Activated effector memory CD4-positive, alpha-beta T cell treated with anti-CD3 and anti-CD28 coated beads, Interleukin-2, amount 50 U/mL, for 16 hours (primary cell): ENCODE measurements at places on chromosomes 7 and 10.

GRCh38 chr10:33067481-33067880 is 109.5 kb upstream of the ITGB1 start:
- no peak for DNase-seq

- DNase-seq, result no peak
Measured at GRCh38 chr10:50437248-50437647, 185.9 kb upstream of the ASAH2 start.

DNA sequence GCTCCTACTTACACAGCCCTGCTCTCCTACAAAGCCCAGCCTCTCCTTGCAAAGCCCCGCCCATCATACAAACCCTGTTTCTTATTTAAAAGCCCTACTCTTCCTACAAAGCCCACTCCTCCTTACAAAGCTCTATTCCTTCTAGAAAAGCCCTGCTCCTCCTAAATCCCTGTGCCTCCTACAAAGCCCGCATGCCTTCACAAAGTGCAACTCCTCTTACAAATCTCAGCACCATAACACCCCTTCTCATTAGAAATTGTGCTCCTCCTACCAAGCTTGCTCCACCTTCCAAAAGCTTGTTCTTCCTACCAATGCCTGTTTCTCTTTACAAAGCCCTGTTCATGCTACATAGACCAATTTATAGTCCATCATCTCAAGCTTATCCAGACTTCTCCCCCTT is 66.1 kb downstream of the PCGF5 start:
- DNase-seq, result no peak

- no peak for DNase-seq
Measured at GRCh38 chr10:77072361-77072835, 565.2 kb downstream of the KCNMA1 start.

- DNase-seq, result no peak
Measured at GRCh38 chr7:50184271-50184990, 91.4 kb upstream of the ZPBP start.

DNA sequence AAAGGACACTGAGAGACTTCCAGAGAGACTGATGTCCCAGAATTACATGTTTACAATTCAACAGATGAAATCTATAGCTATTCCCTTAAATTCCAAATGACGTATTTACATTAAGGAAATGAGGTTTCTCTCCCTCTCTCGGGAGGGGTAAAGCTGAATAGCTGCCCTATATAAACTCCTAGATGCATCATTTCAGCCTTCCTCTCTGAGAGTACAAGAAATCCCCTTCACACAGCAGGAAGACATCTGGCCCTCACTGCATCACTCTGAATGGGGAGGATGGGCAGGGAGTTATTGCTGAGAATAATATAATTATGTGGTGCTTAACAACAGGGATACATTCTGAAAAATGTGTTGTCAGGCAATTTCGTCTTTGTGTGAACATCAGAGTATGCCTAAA is 11.0 kb downstream of the POT1 start:
- no peak for DNase-seq

GRCh38 chr7:104366390-104366789 is 38.0 kb downstream of the LHFPL3 start:
- DNase-seq, result no peak

- peak; percentile 95 for DNase-seq
Measured at GRCh38 chr7:104983578-104984539, 30.1 kb upstream of the KMT2E start.

DNA sequence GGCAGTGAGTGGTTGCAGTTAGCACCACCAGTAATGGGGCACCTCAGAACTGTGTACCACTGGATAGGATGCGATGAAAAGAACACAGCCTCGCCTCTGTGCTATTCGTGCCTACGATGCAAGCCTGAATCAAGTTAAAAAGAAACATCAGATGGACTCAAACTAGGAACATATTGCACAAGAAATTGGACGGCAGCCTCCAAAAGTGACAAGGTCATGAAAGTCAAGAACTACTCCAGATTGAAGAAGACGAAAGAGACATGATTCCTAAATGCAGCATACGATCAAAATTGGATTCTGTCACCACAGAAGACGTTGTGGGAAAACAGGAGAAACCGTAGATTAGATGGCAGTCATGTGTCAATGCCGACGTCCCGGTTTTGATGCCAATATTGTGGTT is 648.1 kb upstream of the FOXK1 start:
- DNase-seq, result no peak

DNA sequence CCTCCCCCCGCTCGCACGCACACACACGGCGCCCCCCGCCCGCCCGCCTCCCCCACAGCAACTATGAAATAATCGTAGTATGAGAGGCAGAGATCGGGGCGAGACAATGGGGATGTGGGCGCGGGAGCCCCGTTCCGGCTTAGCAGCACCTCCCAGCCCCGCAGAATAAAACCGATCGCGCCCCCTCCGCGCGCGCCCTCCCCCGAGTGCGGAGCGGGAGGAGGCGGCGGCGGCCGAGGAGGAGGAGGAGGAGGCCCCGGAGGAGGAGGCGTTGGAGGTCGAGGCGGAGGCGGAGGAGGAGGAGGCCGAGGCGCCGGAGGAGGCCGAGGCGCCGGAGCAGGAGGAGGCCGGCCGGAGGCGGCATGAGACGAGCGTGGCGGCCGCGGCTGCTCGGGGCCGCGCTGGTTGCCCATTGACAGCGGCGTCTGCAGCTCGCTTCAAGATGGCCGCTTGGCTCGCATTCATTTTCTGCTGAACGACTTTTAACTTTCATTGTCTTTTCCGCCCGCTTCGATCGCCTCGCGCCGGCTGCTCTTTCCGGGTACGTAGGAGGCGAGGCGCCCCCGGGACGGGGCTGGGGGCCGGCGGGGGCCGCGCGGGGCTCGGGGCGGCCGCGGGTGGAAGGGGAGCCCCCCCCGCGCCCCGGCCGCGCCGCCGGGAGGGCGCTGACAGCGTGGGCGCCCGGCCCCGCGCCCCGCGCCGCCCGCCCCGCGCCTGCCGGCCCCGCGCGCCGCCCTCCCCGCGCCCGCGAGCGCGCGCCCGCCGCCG is 441 bp downstream of the BMI1 start:
- peak; percentile 87 for DNase-seq

GRCh38 chr10:7788639-7789286 is 786 bp downstream of the ATP5F1C start:
- DNase-seq, result no peak

DNA sequence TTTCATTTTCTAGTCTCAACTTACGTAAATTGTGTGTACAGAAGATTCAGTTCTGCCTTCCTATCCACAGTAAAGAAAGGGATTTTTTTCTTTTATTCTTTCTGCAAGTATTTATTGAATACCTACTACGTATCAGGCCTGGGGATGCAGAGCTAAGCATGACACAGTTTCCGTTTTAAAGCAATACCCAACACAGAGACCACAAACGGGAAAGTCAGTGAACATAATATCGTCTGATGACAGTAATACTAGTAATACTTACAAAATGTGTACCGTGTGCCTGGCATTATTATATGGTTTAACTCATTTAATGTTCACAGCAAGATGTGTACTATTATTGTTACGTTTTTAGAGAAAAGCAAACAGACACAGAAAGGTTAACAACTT is 22.4 kb downstream of the REEP3 start:
- DNase-seq, result no peak

DNA sequence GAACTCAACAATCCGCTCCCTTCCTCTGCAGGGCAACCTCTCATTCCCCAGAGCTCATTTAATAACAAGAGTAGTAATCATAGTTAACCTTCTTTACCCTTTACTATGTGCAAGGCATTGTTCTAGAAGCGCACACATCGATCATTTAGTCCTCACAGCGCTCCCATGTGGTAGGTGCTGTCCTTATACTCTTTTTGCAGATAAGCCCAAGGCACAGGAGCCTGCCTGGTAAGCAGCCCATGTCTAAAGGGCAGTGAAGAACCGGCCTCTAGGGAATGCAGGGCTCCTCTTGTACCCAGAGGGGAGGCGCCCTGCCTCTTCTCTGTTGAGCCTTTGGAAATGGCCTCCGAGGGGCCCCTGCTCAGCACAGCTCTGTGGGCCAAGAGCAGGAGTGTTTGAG is 14.3 kb downstream of the CHST3 start:
- DNase-seq, result no peak

DNA sequence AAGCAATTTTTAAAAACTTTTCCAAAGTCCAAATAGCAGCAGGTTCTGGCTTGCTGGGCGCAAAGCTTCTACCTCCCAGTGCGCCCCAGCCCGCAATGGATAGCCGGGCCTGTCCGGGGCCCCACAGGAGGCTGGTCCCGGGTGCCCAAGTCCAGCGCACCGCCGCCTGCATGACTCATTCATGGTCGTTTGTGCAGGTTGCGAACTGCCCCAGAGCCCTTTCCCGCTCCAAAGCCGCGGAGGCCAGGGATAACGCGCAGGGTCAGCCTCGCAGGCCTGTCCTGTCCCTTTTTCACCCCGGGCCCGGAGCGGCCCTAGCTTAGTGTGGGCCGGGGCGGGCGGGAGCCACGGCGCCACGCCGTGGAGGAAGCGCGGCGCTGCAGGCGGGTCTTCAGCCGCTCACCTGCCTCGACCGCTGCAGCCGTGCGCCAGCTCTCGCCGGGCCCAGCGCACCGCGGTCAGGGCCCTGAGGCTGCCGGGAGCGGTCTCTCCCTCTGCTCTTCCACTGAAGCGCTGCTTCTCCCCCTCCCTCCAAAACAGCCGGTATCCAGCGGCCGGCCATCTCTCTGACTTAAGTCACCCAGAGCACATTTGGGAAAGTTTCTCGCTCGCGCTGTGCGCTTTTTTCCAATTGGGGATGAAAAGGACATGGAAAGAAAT is 1.7 kb upstream of the EGR2 start:
- peak; percentile 89 for DNase-seq

- DNase-seq, result no peak
Measured at GRCh38 chr10:82883603-82884002, 1008.6 kb downstream of the NRG3 start.

DNA sequence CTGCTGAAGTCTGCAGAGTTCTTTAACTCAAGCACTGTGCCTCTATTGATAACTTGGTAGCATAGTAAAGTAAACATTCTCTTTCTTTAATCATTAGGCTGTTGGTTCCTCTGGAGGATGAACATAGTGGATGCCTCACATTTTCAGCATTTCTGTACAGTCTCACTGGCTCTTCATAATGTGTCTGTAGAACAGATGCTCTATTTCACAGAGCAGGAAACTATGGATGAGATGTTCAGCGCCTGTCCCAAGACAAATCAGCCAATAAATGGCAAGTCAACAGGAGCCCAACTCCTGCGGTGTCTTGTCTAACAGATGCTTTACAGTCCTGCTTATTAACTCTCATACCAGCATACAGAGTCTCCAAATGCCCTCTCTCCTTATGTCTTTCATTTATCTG is 36.5 kb downstream of the NRBF2 start:
- no peak for DNase-seq

GRCh38 chr10:124120410-124121061 is 27.1 kb upstream of the CHST15 start:
- DNase-seq, result no peak

DNA sequence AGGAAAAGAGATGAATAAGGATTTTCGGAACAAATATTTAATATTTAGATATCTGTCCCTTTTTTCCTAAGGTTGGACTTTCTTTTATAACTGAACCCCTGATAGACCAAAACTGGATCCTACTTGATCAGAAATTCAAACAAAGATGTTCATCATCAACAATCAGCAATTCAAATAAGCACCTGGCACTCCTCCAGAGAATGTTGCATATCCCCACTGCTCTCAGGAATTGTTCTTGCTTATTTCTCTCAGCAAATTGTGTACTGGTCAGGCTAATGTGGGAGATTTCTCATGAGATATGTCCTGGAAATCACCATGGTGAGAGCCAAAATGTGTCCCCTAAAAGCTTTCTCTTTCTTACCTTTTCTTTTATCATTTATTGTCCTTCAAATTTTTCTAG is 40.3 kb upstream of the LHFPL3 start:
- DNase-seq, result no peak

DNA sequence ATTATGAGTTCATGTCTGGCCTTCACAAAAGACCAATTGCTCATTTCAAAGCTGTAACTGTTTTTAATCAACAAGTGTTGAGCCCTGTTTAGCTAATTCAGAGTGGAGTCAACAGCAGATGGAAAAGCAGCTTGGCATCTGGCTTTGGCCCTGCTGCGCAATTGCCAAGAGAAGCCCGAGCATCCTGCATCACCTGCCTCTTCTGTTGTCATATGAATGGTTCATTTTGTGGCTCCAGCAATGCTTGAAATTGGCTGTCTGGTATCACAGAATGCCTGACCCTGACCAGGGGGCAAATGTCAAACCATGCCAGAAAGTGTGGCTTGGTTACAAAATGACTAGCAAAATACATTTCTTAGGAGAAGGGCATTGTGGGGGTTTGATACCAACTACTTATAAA is 296.5 kb upstream of the PHF14 start:
- DNase-seq, result no peak

DNA sequence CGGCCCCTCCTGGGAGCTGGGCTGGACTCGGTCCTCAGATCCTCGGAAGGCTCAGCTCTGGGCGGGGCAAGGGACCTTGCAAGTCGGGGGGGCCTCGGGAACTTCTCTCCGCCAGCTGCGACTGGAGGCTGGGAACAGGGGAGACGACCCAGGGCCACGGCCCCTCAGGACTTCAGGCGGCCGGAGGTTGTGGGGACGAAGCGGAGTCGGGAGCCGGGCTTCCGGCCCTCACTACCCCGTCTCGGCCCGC is 2.6 kb downstream of the ADIRF start:
- no peak for DNase-seq

DNA sequence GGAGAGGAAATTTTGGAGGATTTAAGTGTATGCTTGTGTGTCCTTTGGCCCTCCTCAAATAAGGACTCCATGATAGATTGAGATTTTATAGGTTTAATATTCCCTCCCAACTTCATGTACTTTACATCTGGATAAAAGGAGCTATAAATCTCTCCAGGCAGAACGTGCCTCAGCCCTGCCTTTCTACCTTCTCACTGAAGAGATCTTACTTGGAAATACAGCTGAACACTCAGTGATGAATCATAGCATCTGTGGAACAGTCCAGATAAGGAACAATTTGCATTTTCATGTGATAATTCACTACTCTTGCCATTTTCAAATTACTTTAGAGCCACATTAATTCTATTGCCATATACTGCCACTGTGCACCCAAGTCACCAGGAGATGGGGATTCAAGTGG is 364.6 kb upstream of the PODXL start:
- no peak for DNase-seq

DNA sequence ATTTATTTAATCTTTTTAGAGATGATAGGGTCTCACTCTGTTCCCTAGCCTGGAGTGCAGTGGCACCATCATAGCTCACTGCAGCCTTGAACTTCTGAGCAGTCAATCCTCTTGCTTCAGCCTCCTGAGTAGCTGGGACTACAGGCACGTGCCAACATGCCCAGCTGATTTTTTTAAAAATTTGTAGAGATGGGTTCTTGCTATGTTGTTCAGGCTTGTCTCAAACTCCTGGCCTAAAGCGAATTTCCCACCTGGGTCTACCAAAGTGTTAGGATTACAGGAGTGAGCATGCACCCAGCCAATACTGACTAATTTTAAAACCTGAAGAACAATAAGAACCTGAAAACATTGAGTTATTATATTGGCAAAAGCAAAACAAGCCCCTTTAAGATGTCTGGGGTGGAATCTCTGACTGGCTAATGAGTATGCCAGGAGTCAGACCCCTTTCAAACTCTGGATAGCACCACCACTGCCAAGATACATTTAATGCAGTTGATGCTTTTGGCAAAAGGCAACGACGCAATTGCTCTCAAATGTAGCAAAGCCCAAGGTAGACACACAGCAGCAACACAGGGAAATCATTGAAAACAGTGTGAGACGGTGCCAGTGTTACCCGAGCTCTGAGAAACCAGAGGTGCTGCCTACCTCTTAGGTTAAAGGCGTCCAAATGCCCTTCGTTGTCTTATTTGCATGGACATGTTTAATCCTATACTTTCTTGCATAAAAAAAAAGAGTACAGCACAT is 40.7 kb upstream of the TOMM7 start:
- no peak for DNase-seq
